ENCODE measurements at places on chromosomes 13 and 19.

DNA sequence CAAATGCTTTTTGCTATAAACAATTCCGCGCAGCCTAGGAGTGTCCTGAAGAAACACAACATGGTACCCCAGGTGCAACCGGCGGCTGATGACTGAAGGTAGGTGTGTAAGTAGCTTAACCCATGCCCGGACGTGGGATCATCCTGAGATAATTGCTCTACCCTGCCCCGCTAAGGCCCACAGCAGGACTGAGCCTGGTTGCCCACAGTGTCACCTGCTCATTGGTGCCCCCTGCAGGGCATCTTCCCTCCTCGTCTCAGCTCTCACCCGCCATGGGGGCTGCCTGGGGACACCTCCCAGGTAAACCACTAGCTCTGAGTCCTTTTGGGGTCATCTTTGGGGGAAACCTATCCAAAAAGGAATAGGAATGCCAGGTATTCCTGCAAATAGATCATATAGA is 22.3 kb downstream of the TMEM161A start:
- DNase-seq, result peak; percentile 71

DNA sequence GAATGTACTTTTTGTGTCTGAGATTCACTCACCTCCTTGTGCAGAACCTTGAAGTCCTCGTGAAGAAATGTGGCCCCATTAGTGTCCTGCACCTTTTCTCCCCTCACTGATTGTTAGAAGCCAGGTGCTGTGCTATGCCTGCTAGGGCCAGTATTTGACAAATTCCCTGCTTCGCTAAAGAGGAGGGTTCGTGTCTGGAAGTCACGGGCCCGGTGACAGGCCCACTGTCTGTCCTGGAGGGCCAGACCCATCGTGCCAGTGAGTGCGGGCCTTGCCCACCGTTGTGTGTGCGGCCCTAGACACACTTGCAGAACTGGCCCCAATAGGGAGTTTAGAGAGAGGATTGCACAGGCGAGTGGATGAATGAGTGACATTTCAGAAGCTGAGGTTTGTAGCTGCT is 36.8 kb upstream of the GAS6 start:
- no peak for DNase-seq

- no peak for DNase-seq
Observed at GRCh38 chr13:41859565-41859964, 101.3 kb downstream of the VWA8 start.

DNA sequence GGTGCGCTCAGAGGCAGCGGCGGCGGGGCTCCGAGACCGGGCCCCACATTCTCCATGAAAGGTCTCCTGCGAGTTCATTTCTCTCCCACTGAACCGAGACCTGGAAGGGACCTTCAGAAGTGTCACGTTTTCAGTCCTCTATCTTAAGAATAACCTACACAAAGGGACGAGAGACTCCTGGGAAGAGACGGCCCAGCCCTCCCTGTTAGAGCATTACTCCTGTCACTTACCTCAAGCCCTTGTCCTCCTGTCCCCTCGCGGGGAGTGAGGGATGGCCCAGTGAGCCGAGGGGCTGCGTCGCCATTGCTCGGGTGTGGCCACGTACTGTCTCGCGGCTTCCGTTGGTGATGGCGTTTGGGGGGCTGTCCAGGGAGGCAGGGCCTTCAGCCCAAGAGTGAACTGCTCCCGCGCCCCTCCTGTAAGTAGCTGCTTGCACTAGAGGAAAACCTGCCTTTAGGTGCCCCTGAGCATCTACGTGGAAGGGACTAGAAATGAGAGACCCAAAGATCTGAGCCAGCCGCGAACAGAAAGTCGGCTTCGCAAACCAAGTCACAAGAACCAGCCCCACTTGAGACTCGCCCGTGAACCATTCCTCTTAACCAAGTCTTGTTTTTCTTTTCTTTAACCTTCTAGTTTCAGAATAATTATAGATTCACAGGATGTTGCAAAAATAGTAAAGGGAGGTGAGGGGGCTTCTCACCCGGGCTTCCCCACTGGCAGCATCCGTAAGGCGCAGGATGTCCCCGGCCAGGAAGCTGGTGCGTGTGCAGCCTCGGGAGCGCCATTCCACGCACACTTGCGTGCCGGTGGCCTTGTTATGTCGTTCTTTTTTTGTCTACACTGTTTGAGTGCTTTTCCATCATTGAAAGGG is 21.1 kb upstream of the NDUFS7 start:
- no peak for DNase-seq

GRCh38 chr13:47455626-47456025 is 545.4 kb downstream of the SUCLA2 start:
- no peak for DNase-seq

DNA sequence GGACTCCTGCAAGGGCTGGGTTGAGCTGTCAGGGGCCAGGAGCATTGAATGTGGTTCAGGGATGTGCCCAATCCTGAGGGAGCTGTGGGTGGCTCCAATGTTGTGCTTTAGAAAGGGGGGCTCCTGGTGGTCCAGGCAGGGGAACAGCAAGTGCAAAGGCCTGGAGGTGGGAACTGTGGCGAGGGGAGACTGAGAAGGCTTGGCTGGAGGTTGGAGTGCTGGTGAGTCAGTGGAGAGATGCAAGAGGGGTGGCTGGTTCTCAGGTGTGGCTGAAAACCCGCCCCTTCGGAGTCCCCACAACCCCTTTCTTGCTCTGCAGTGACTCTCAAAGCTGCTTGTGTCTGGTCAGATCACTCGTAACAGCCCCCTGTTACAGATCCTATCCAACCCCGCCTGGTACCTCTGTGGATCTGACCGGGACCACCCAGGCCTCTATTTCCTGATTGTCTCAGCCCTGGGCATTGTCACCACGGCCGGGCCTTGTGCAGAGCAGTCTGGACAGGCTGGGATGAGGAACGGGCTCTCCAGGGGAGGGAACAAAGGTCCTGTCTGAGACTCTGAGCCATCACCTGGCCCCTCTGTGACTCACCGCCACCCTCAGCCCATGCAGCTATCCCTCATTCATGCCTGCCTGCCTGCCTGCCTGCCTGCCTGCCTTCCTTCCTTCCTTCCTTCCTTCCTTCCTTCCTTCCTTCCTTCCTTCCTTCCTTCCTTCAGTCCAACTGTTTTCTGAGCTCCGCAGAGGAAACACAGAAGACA is 1.4 kb upstream of the KCNN1 start:
- DNase-seq, result no peak

DNA sequence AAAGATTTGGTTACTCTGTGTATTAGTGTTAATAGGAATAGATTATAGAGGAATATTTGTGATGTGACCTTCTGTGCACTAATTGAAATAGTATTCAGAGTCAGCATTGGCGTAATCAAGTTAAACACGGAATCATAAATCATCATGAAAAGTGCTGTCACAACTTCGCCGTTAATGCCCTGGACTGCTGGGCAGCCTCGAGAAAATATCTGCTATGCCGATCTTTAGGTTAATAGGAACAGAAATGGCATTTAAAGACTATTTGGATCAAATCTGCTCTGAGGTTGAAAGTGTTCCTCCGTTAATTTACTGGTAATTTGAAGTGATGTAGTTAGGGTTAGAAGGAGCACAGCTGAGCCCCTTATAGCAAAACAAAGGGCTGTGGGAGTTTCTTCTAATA is 219.0 kb downstream of the MZT1 start:
- DNase-seq, result no peak

DNA sequence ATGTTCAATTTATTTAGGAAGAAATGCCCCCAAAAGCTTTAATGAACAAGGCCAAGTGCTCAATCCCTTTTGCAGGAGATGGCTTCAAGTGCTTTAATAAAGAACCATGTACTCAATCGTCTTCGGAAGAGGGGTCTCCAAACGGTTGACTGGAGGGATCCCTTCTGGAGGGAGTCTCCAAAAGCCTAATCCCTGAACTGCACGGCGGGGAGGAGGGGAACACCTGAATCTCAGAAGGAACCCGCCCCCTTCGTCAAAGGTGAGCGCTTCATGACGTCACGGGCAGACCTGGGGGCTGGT is 505 bp downstream of the PAF1 start:
- no peak for DNase-seq

GRCh38 chr19:11995174-11995573 is 30.3 kb downstream of the ZNF763 start:
- DNase-seq, result no peak

DNA sequence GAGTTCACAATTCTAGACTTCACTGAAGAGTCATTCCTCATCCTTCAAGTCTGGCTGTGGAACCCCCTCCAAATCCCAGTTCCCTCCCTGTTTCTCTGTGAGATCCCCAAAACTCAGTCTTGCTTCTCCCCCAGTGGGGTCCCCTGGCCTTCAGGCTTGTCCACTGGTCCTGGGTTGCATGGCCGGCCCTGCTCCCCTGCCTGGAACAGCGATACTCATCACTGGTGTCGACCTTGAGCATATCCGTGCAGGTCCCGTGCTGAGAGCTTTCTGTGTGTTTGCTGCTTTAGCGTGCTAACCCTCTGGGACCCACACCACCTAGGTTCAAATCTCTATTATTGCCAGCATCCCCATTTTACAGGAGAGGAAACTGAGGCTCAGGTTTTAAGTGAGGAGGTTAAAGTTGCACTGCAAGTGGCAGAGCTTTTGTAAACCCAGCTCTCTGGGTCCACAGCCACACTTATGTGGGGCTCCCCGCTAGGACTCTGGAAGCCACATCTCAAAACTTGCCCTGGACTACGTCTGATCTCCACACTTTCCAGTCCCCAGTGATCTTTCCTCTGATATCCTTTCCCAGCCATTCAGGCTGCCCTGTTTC is 15.5 kb downstream of the LIPE start:
- DNase-seq, result no peak

DNA sequence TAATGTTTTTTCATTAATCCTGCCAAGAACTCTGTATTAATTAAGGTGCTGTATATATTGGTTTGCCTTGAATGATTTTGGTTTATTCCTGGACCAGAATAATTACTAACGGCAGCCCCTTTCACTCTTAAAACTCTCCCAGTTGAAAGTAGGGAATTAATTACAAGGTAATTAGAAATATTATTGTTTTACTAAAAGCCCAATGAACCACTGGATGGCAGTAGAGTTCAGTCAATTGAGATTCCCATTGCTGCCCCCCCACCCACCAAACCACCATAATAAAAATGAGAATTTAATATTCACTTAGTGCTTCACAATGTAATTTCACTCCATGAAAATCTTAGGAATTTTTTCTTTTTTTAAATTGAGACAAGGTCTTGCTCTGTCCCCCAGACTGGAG is 13.7 kb downstream of the WBP4 start:
- no peak for DNase-seq

Data from left lobe of liver (tissue), 2 donors.